ENCODE measurements at places on chromosomes 11 and 22. TPM values are rescaled to one million over a fixed set of nuclear protein-coding genes. Genes with fewer than 3 reads are reported as not detected.
A peak's percentile ranks its signal among the peaks of the same experiment; 100 is the strongest.

TOMT gene
- not detected for total RNA-seq

DNA sequence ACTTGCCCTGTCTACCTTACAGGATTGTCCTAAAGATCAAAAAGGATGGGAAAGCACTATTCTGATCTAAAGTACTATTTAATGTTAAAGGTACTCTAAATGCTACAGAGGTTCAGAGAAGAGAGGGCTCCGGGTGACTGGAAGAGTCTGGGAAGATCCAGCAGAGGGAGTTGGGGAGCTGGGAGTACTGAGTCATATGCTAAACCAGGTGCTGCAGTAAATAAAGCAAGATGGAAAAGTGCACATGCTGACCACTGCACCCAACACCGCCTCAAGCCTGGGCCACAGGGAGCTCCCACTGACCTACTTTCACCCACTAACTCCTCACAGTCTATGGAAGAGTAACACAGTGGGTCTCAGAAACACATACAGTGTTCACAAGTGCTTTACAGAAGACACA is 49.3 kb downstream of the WT1 start:
- DNase-seq = peak; percentile 93
- peak overlapping the region; percentile 52 for H3K27ac ChIP-seq
- H3K27me3 ChIP-seq = no peaks in the 10 kb centered on the region
- no peaks in the 10 kb centered on the region for H3K36me3 ChIP-seq
- no peak overlapping the region for H3K4me3 ChIP-seq
- H3K4me1 ChIP-seq = peaks cover 54% of the 10 kb centered on the region

GRCh38 chr22:29359469-29359868 is 28.9 kb downstream of the AP1B1 start:
- H3K27ac ChIP-seq = no peak overlapping the region
- DNase-seq = peak; percentile 25
- no peak overlapping the region for H3K4me3 ChIP-seq
- peaks cover 21% of the 10 kb centered on the region for H3K36me3 ChIP-seq

GRCh38 chr11:60938500-60938899 is 13.5 kb downstream of the SLC15A3 start:
- no peaks in the 10 kb centered on the region for H3K27me3 ChIP-seq
- H3K4me1 ChIP-seq = no peaks in the 10 kb centered on the region
- no peak for DNase-seq
- no peak overlapping the region for H3K4me3 ChIP-seq
- H3K36me3 ChIP-seq = no peaks in the 10 kb centered on the region

- H3K27ac ChIP-seq = no peak overlapping the region
- peak overlapping the region; percentile 31 for H3K4me3 ChIP-seq
- H3K27me3 ChIP-seq = no peaks in the 10 kb centered on the region
These were observed 32.6 kb downstream of the SHANK3 start for GRCh38 chr22:50705219-50705691.
